ENCODE measurements at places on chromosomes 2 and 18.

DNA sequence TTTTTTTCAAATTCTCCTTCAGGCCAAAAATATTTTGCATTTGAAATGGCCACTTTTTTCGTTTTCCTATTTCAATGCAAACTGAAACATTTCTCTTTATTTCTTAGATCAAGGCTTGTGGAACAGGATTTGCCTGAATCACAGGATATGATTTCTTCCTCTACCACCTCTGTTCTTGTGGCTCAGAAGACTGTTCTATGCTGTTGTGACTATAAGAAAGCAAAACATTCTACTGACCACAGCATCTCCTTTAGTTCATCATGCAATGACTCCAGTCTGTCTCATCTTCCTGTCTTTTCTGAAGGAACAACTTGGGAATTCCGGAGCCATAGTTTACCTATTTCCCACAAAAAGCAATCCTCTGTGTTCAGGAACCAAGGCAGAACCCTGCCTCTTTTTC, 16.2 kb upstream of the ZNF512 start:
- no peaks in the 10 kb centered on the region for H3K36me3 ChIP-seq
- no peak overlapping the region for H3K4me3 ChIP-seq
- H3K27me3 ChIP-seq, result peaks cover 3% of the 10 kb centered on the region
- peak overlapping the region; percentile 86 for H3K27ac ChIP-seq

DNA sequence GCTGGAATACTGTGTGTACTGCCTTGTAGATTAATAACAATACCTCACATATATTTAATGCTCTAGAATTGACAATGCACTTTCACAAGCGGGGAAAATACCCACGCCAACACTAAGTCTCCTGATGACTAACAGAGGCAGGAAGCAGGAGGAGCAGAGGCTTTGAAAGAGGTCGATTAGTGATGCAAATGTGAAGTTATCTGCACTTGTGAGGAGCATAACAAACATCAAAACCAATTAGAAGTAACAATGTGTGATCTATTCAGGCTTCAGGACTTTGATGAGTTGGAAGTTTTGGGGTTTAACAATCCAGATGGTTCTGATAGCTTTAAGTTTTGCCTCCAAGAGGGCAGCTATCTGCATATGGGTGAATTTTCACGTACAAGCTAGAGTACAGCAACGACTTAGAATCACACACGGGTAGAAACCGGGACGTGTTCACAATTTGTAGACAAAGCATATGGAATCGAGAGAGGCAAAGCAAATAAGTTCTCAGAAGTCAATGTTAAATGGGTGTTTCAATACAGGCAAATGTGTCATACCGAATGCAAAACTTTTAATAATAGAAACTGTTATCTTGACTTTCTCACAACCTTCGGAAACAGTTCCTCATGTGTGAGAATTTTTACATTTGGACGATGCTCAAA, 114.5 kb downstream of the METTL8 start:
- H3K4me1 ChIP-seq, result peaks cover 60% of the 10 kb centered on the region
- H3K36me3 ChIP-seq, result no peaks in the 10 kb centered on the region
- H3K4me3 ChIP-seq, result no peak overlapping the region
- no peak overlapping the region for H3K27ac ChIP-seq
- DNase-seq, result no peak

DNA sequence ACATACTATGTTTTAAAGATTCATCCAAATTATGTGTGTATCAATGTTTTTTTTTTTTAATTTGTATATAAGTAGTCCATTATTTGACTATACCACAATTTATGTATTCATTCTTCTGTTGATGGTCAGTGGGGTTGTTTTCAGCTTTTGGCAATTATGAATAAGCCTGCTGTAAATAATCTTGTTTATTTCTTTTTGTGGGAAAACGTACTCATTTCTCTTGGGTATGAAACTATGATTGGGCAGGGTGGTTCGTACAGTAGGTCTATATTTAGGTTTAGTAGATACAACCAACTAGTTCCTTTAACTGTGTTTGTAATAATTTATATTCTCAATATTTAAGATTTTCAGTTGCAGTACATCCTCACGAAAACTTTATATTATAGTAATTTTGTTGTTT, 329.2 kb downstream of the LPIN1 start:
- no peaks in the 10 kb centered on the region for H3K4me1 ChIP-seq

DNA sequence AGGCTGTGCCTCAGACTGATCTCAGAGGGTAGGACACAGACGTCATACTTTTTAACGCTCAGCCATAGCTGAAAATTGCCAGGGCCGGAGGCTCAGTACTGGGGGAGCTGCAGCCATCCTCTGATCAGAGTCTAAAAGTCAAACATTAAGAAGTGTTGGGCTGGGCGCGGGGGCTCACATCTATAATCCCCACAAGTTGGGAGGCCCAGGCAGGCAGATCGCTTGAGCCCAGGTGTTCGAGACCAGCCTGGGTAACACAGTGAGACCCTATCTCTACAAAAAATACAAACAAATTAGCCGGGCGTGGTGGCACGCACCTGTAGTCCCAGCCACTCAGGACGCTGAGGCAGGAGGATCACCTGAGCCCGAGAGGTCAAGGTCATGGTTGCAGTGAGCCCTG, 48.8 kb downstream of the FAM178B start:
- H3K4me3 ChIP-seq, result no peak overlapping the region
- no peaks in the 10 kb centered on the region for H3K36me3 ChIP-seq
- H3K27ac ChIP-seq, result no peak overlapping the region
- H3K4me1 ChIP-seq, result peaks cover 7% of the 10 kb centered on the region
- H3K27me3 ChIP-seq, result no peaks in the 10 kb centered on the region
- no peak for DNase-seq

- no peaks in the 10 kb centered on the region for H3K36me3 ChIP-seq
- peaks cover 1% of the 10 kb centered on the region for H3K27me3 ChIP-seq
- DNase-seq, result no peak
- no peaks in the 10 kb centered on the region for H3K4me1 ChIP-seq
- no peak overlapping the region for H3K4me3 ChIP-seq
- H3K27ac ChIP-seq, result no peak overlapping the region
Observed at GRCh38 chr18:60984510-60984909, 348.7 kb upstream of the CDH20 start.

DNA sequence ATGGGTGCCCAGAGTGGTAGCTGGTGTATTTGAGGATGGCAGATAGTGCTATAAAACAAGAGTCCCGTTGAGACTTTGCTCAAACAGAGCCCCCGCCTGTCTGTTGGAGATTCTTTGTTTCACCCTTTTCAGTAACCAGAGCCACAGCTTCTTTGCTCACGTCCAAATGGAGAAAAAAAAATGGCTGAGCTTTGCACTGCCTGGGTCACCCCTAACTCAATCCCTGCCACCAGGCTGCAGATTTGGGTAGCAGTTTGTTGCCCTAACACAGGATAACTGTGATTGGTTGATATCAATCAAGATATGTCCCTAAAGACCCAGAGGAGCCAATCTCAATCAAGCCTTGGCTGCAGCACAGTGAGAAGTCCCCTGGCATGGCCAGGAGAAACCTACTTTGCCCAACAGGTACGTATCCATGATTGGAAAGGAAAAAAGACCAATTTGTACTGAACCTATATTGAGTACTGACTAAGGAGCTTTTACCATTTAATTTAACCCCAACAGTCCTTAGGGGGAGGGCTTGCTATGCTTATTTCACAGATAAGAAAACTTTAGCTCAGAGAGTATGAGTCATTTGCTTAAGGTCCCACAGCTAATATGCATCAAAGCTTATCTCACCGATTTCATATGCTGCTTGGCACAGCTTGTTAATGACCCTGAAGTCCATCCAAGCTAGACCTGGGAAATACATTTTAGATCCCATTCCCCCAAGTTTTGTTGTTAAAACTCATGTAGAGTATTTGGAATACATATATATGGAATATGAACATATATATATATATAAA, 72.0 kb upstream of the SH3BP4 start:
- no peak for DNase-seq
- H3K4me3 ChIP-seq, result no peak overlapping the region
- H3K27me3 ChIP-seq, result no peaks in the 10 kb centered on the region

- no peaks in the 10 kb centered on the region for H3K36me3 ChIP-seq
- H3K4me1 ChIP-seq, result peaks cover 15% of the 10 kb centered on the region
- DNase-seq, result no peak
- peaks cover 1% of the 10 kb centered on the region for H3K27me3 ChIP-seq
Observed at GRCh38 chr2:23297112-23297511, 87.9 kb upstream of the KLHL29 start.

DNA sequence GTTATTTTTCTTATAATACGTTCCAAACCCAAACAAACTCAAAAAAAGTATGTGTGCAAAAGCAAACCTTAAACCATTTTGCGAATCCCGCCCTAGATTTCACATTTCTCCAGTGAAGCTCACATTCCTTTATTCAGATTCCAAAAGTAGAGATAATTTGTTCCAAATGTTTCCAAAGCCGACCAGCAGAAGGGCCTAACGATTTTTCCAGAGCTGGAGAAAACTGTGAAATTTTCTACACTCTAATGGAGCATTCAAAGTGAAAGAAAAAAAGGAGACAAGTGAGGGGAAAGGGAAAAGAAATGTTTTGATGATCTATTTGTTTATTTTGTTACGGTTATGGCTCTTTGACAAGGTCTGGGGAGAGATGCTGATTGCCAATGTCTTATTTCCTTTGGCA, 286.5 kb upstream of the SLC14A2 start:
- H3K4me1 ChIP-seq, result no peaks in the 10 kb centered on the region
- no peaks in the 10 kb centered on the region for H3K27me3 ChIP-seq
- H3K4me3 ChIP-seq, result no peak overlapping the region
- no peaks in the 10 kb centered on the region for H3K36me3 ChIP-seq

DNA sequence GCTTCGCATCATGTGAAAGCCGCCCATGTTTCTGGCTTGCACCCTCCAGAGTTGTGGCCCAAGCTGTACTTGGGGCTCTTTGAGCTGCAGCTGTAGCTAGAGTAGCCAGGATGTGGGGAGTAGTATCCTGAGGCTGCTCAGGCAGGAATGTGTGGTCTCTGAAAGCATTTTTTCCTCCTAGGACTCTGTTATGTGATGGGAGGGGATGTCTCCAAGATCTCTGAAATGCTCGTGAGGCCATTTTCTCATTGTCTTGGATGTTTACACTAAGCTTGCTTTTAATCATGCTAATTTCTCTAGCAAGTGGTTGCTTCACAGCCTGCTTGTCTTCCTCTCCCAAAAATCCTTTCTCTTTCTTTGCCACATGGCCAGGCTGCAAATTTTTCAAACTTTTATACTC, 687.6 kb downstream of the DCDC2C start:
- H3K27ac ChIP-seq, result no peak overlapping the region
- no peak overlapping the region for H3K4me3 ChIP-seq
- H3K27me3 ChIP-seq, result no peaks in the 10 kb centered on the region
- no peaks in the 10 kb centered on the region for H3K36me3 ChIP-seq
- DNase-seq, result no peak

GRCh38 chr18:13264091-13265007, 45.8 kb downstream of the LDLRAD4 start:
- H3K36me3 ChIP-seq, result no peaks in the 10 kb centered on the region
- no peak overlapping the region for H3K4me3 ChIP-seq
- DNase-seq, result no peak
- peaks cover 9% of the 10 kb centered on the region for H3K27me3 ChIP-seq
